ENCODE measurements at places on chromosomes 1 and 21. TPM values are rescaled to one million over a fixed set of nuclear protein-coding genes. Genes with fewer than 3 reads are reported as not detected.

DNA sequence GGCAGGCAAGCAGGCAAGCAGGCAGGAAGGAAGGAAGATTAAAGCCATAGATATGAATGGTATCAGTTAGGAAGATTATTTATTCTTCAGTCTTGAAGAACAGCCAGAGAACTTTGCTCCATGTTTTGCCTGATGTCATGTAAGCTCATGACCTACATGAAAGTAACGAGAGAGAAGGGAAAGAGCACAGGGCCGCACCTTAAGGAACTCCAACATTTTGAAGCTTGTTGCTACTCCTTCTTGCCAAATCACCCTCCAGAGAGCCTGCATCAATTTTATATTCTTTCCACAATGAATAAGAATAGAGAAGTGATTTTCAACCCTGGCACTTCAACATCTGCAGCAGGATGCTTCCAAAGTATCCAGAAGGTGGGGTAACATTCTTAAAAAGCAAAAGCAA is 78.0 kb upstream of the EFHD2 start:
- H3K27me3 ChIP-seq = no peaks in the 10 kb centered on the region
- H3K27ac ChIP-seq = no peak overlapping the region
- no peaks in the 10 kb centered on the region for H3K4me1 ChIP-seq
- DNase-seq = no peak
- no peaks in the 10 kb centered on the region for H3K36me3 ChIP-seq

PLA2G2A gene
- total RNA-seq = not detected

- no peaks in the 10 kb centered on the region for H3K36me3 ChIP-seq
- no peak overlapping the region for H3K27ac ChIP-seq
- DNase-seq = peak; percentile 32
- H3K4me3 ChIP-seq = no peak overlapping the region
Observed at GRCh38 chr21:33374450-33375096, 28.6 kb upstream of the IFNGR2 start.

- DNase-seq = no peak
- no peak overlapping the region for H3K4me3 ChIP-seq
- H3K27ac ChIP-seq = no peak overlapping the region
- no peaks in the 10 kb centered on the region for H3K36me3 ChIP-seq
Observed at GRCh38 chr21:31634993-31635392, 24.5 kb upstream of the SOD1 start.

- H3K4me1 ChIP-seq = peaks cover 27% of the 10 kb centered on the region
- no peak overlapping the region for H3K27ac ChIP-seq
- no peak for DNase-seq
- H3K27me3 ChIP-seq = peaks cover 7% of the 10 kb centered on the region
- H3K4me3 ChIP-seq = no peak overlapping the region
- no peaks in the 10 kb centered on the region for H3K36me3 ChIP-seq
Observed at GRCh38 chr1:17207046-17207445, 2.1 kb downstream of the PADI1 start.

FCRL5 gene
- total RNA-seq = not detected

GRCh38 chr1:89322402-89322801 is 41.5 kb upstream of the GBP6 start:
- no peak for DNase-seq
- no peak overlapping the region for H3K4me3 ChIP-seq
- H3K27ac ChIP-seq = no peak overlapping the region
- no peaks in the 10 kb centered on the region for H3K4me1 ChIP-seq
- H3K27me3 ChIP-seq = no peaks in the 10 kb centered on the region

DNA sequence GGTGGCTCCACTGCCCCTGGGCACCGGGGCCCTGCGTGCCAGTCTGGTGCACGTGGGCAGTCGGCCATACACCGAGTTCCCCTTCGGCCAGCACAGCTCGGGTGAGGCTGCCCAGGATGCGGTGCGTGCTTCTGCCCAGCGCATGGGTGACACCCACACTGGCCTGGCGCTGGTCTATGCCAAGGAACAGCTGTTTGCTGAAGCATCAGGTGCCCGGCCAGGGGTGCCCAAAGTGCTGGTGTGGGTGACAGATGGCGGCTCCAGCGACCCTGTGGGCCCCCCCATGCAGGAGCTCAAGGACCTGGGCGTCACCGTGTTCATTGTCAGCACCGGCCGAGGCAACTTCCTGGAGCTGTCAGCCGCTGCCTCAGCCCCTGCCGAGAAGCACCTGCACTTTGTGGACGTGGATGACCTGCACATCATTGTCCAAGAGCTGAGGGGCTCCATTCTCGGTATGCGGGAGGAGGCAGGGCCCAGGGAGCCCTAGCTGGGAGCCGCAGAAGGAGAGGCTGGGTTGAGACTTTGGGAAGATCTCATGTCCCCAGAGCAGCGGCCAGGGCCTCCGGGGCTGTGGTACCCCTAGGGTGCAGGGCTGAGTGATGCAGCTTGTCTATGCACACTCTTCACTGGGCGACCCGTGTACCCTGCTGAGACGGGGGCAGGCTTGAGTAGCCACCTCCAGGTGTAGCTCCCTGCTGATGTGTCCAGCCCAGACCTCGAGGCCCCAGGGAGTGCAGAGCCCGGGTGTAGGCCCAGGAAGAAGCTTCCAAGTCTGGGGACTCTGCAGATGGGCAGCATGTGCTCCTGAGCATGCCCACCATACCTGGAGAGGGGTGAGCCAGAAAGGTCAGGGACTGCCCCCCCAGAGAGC is 1.8 kb downstream of the VWA1 start:
- H3K36me3 ChIP-seq = no peaks in the 10 kb centered on the region
- no peak overlapping the region for H3K27ac ChIP-seq
- H3K27me3 ChIP-seq = peaks cover 33% of the 10 kb centered on the region
- H3K4me1 ChIP-seq = peaks cover 14% of the 10 kb centered on the region
- no peak for DNase-seq

- H3K4me3 ChIP-seq = no peak overlapping the region
- H3K36me3 ChIP-seq = no peaks in the 10 kb centered on the region
- H3K27ac ChIP-seq = no peak overlapping the region
Observed at GRCh38 chr1:213391445-213391844, 340.4 kb downstream of the RPS6KC1 start.

IGFN1 gene
- total RNA-seq = not detected

GRCh38 chr1:36664571-36665287 is 182.0 kb upstream of the CSF3R start:
- H3K4me3 ChIP-seq = no peak overlapping the region
- no peaks in the 10 kb centered on the region for H3K27me3 ChIP-seq
- no peak for DNase-seq
- no peaks in the 10 kb centered on the region for H3K4me1 ChIP-seq
- no peak overlapping the region for H3K27ac ChIP-seq
- H3K36me3 ChIP-seq = no peaks in the 10 kb centered on the region

- H3K27ac ChIP-seq = no peak overlapping the region
- H3K36me3 ChIP-seq = no peaks in the 10 kb centered on the region
- H3K4me3 ChIP-seq = no peak overlapping the region
- no peaks in the 10 kb centered on the region for H3K27me3 ChIP-seq
- DNase-seq = no peak
- no peaks in the 10 kb centered on the region for H3K4me1 ChIP-seq
Observed at GRCh38 chr1:201720522-201720844, 108.5 kb upstream of the IPO9 start.

TCHH gene
- 0.09 TPM for total RNA-seq

- H3K4me3 ChIP-seq = no peak overlapping the region
- no peak overlapping the region for H3K27ac ChIP-seq
- no peaks in the 10 kb centered on the region for H3K4me1 ChIP-seq
- no peak for DNase-seq
- H3K27me3 ChIP-seq = no peaks in the 10 kb centered on the region
- H3K36me3 ChIP-seq = peaks cover 46% of the 10 kb centered on the region
Observed at GRCh38 chr1:169383449-169383848, 15.5 kb downstream of the BLZF1 start.

DNA sequence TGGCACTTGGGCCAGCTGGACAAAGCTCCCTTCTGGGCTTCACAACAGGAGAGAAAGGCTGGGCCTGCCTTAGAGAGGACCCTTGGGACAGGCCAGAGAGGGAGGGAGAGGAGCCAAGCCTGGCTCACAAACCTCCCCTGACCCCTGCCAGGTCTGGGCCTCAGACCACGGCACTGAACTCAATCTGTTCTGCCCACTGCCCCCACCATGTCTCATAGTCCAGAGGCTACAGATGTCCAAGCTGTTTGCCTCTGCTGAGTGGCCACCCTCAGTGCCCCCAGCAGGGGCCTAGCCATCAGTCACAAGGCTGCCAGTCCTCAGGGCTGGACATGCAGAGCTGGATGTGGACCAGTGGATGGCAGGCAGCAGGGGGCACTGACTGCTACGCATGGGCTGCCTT is 13.0 kb upstream of the DMBX1 start:
- no peaks in the 10 kb centered on the region for H3K36me3 ChIP-seq
- no peaks in the 10 kb centered on the region for H3K4me1 ChIP-seq
- no peak overlapping the region for H3K4me3 ChIP-seq
- no peak for DNase-seq
- no peak overlapping the region for H3K27ac ChIP-seq
- no peaks in the 10 kb centered on the region for H3K27me3 ChIP-seq

CR1 gene
- total RNA-seq = 4.2 TPM

DNA sequence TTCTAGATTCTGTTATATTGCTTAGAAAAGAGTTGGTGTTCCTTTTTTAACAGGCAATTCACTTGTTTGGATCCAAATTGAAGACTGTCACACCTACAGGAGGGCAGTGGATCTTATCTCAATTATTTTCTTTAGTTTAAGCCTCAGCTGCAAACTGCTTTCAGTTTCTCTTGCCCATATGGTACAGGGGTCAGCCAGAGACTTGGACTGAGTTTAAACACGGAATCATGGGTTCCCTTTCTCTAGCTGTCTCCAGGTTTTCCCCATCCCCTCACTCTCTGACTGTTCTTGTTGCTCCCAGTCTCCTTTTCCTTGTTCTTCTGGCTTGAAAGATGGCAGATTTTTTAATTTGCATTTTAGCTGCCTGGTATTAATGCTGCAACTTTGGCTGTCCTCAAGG is 18.4 kb downstream of the DTL start:
- no peaks in the 10 kb centered on the region for H3K4me1 ChIP-seq
- no peak for DNase-seq
- H3K36me3 ChIP-seq = no peaks in the 10 kb centered on the region
- H3K27me3 ChIP-seq = no peaks in the 10 kb centered on the region

Data from CD8-positive, alpha-beta memory T cell (primary cell).